Activated naive CD8-positive, alpha-beta T cell treated with anti-CD3 and anti-CD28 coated beads for 36 hours (primary cell): ENCODE measurements at places on chromosomes 2 and 18. TPM values are rescaled to one million over a fixed set of nuclear protein-coding genes. Genes with fewer than 3 reads are reported as not detected.

GRCh38 chr2:44934038-44934982, 7.2 kb upstream of the SIX3 start:
- H3K27me3 ChIP-seq: peaks cover 89% of the 10 kb centered on the region
- no peak for DNase-seq
- no peak overlapping the region for H3K27ac ChIP-seq
- no peaks in the 10 kb centered on the region for H3K36me3 ChIP-seq
- H3K4me1 ChIP-seq: peaks cover 27% of the 10 kb centered on the region

DNA sequence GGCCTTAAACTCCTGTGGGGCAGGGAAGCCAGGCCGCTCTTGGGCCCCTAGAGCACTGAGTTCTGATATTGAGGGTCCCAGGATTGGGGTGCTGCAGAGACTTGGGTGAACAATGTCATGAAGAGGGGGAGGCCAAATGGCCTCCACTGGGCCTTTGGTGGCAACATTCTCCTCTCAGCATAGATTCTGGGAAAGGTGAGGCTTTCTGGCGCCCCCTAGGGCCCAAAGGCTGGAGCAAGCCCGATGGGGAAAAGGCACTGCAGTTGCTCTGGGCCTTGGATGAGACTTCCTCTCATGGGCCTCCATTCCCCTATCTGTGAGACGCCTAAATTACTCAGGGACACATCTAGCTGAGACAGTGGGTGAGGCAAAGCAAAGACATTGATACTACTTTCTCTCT, 84.8 kb downstream of the ACAA2 start:
- no peak overlapping the region for H3K27ac ChIP-seq
- H3K4me1 ChIP-seq: peaks cover 6% of the 10 kb centered on the region
- peak; percentile 36 for DNase-seq

Gene RGPD4
- total RNA-seq: 0.87 TPM

Gene REG3A
- not detected for total RNA-seq

- no peak overlapping the region for H3K4me3 ChIP-seq
- DNase-seq: no peak
- H3K27me3 ChIP-seq: no peaks in the 10 kb centered on the region
- no peaks in the 10 kb centered on the region for H3K36me3 ChIP-seq
Observed at GRCh38 chr2:20544153-20544747, 97.4 kb downstream of the RHOB start.

Gene CHST9
- total RNA-seq: not detected

DNA sequence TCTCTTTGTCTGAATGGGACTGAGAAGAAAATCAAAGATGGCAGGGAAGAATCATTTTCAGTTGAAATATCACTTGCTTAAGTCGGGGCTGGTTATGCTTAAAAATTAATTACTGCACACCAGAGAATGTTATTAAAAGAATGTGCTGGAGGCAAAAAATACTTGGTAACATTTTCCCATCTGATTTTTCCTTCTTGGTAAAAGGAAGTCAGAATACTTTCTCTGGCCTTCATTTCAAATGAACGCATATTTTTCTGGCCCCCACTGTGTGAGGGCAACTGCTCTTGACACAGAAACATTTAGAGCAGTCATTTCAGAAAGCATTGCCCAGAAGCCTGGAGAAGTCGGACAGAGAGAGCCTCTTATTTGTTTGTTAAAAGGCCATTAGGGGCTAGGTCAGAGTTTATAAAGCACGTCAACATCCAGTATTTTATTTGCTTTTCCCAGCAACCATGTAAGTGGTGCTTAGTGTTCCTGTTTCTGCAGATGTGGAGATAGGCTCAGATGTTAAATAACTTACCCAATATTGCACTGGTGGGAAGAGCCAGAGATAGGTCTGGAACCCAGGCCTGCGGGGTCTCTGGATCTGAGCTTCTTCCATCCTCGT, 32.9 kb upstream of the LYPD6B start:
- H3K36me3 ChIP-seq: peaks cover 21% of the 10 kb centered on the region
- peaks cover 12% of the 10 kb centered on the region for H3K4me1 ChIP-seq
- H3K4me3 ChIP-seq: no peak overlapping the region
- no peak overlapping the region for H3K27ac ChIP-seq

DNA sequence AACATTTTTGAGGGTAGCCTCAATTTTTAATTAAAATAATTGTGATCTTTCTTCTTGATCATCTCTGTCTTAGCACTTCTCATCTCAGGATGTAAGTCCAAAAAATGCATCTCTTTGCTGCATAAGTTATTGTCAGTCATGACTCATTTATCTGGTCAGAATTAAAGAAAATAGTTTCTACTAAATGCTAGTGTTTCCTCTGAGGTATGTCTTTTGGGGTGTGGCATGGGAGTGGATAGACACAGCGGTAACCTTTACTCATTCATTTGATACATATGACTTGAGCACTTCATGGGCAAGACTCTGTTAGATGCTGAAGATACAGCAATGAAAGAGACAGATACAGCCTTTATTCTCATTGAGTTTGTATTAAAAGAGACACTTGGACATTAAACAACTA, 284.7 kb downstream of the IRS1 start:
- H3K36me3 ChIP-seq: no peaks in the 10 kb centered on the region
- H3K4me3 ChIP-seq: no peak overlapping the region
- no peaks in the 10 kb centered on the region for H3K4me1 ChIP-seq
- DNase-seq: no peak

GRCh38 chr2:11228692-11229091, 73.4 kb downstream of the SLC66A3 start:
- H3K27ac ChIP-seq: no peak overlapping the region
- no peak overlapping the region for H3K4me3 ChIP-seq
- no peak for DNase-seq
- H3K4me1 ChIP-seq: no peaks in the 10 kb centered on the region
- H3K27me3 ChIP-seq: no peaks in the 10 kb centered on the region

Gene SMAD7
- total RNA-seq: 9.0 TPM

Gene UCN
- total RNA-seq: 1.3 TPM

DNA sequence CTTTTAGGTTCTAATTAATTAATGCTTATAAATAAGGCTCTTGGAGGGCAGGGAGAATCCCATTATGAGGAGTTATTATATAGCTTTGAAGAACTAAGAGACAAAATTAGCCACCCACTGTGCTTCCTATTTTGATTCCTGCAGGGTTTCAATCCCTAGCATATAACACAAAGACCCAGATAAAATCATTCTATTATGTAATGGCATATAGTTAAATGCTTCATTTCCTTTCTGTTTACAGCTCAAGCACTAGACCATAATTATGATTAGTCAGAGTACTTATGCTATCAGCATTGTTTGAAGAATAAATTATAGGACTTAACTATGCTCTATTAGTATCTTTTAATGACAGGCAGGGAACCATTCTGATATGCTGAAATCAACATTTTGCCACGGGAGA, 9.1 kb downstream of the GPR155 start:
- H3K4me1 ChIP-seq: peaks cover 20% of the 10 kb centered on the region
- DNase-seq: no peak
- H3K27me3 ChIP-seq: no peaks in the 10 kb centered on the region
- peaks cover 29% of the 10 kb centered on the region for H3K36me3 ChIP-seq
- H3K4me3 ChIP-seq: no peak overlapping the region
